Renal cortical epithelial cell (primary cell): ENCODE measurements at places on chromosomes 7 and 10.

DNA sequence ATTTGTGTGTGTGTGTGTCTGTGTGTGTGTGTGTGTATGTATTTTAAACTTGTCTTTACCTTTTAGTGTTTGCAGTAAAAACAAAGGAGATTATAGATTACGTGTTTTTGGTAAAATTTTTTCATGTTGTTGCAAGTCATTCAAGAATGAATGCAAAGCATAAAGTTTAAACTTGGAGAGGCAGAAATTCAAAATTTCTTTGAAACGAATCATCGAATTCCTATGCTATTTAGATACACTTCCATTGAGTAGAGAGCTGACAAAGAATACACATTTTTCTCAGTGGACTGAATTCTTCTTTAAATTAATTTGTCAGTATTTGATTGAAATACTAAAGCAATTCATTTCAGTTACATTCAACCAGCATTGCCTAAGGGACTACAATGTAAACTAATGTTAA lies 66.0 kb upstream of the HDAC9 start:
- DNase-seq: peak; percentile 78

GRCh38 chr10:89032141-89032891 lies 41.7 kb downstream of the FAS start:
- DNase-seq: peak; percentile 99

DNA sequence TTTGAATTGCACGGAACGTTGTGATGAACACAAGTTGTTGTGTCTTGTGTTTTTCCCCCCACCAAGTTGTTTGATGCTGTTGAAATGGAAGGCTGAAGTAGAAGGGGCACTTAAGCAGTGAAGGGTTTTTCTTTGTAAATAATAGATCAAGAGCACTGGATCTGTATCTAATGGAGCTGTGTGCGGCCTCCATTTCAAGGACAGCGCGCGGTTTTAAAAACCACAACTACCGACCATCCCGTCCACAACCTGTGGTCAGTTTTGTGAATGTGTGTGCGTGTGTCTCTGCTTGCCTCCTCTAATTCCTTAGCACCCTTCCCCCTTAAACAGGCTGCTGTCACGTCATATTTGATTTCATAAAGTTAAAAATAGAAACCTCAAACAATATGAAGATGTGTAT lies 165.5 kb downstream of the TCF7L2 start:
- no peak for DNase-seq

DNA sequence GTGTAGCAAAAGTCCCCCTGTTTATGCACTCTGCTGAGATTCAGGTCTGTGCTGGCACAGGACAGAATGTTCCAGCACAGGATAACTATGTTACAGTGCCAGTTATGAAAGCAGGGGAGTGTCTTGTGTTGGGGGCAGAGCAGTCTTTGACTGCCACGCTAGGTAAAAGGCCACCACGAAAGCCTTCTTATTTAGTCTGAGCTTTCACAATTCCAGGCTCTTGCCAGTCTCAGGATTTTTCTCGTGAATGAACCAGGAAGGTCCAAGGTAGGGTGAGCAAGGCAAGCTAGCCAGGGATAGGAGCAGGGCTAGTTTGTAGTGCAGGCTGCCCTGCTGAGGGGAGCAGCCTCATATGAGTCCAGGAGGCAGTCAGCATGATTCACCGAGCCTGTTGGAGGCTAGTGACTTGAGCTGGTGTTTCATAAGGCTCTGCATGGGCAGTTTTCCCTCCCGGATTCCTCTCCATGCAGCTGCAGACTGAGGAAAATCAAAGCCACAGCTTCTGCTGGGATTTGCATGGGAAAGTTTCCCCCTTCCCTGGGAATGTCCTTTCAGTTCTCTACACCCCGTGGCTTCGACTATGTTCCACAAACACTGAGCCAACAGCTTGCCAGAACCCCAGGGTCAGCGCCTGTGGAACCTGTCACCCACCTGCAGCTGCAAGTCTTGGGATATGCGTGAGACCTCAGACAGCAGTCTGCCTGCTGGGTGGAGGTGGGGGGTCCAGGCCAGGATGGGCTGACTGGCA lies 112.3 kb downstream of the JCAD start:
- DNase-seq: peak; percentile 97

GRCh38 chr7:94080551-94080950 lies 76.4 kb upstream of the BET1 start:
- DNase-seq: no peak

- no peak for DNase-seq
Measured at GRCh38 chr7:19294619-19295018, 149.4 kb upstream of the FERD3L start.

GRCh38 chr10:128390596-128390995 lies 264.4 kb upstream of the MKI67 start:
- no peak for DNase-seq

- no peak for DNase-seq
Measured at GRCh38 chr7:84138411-84138810, 56.2 kb downstream of the SEMA3A start.

- no peak for DNase-seq
Measured at GRCh38 chr7:105734233-105734632, 142.2 kb downstream of the ATXN7L1 start.

- DNase-seq: no peak
Measured at GRCh38 chr10:95411635-95412034, 120.8 kb upstream of the PDLIM1 start.

DNA sequence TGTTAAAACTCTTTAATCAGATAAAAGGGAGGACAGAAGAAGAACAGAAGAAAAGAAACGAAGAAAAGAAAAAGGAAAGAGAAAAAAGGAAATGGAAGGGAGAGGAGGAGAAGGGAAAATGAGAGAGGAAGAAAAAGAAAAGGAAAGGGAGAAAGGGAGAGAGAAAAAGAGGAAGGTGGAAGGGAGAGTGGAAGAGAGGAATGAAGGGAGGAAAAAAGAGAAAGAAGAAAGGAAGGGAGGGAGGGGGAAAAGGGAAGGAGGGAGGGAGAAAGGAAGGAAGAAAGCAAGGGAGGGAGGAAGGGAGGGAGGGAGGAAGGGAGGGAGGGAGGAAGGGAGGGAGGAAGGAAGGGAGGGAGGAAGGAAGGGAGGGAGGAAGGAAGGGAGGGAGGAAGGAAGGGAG lies 305.7 kb downstream of the CALN1 start:
- no peak for DNase-seq

- no peak for DNase-seq
Measured at GRCh38 chr7:67788669-67789068, 792.0 kb downstream of the TYW1 start.

DNA sequence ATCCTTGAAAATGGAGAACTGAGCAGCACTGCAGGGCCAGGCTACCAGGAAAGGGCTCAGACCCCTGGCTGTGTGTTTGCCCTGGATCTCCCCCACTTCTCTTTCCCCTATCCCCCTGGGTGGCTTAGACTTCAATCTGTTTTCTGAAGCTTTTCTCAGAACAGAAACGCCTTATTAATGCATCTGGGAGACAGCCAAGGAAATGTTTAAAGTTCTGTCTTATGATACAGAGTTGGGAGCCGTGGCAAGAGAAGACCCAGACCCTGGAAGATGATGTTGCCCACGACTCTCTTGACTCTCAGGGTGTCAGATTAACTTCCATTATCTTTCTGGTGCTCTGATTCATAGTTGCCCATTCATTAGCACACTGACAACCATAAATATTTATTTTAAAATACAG lies 107.1 kb downstream of the EBLN1 start:
- no peak for DNase-seq

GRCh38 chr10:18533896-18534295 lies 117.5 kb downstream of the NSUN6 start:
- DNase-seq: no peak
